NCI-H1417 treated with DMSO at 0.1 percent for 48 hours (cell line): ENCODE measurements at places on chromosomes 1 and 21.

GRCh38 chr1:62891956-62892562, 108.1 kb downstream of the ATG4C start:
- DNase-seq = no peak

DNA sequence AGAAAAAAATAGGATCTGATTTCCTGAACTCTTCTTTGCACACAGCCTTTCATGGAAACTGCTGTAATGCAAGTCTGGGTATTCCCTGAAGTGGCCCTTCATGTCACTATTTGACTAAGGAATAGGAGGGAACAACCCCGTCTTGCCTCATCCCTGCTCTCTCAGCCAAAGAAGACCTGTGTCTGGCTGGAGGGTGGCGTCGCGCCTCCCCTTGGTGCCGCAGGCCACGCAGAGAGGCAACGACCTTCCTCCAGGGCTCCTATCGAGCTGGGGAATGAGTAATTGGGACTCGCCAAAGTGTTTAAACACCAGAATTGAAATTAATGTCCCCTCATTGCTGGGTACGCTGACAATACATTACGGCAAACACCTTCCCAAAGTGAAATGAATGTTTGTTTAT, 129.8 kb downstream of the PBX1 start:
- DNase-seq = no peak

DNA sequence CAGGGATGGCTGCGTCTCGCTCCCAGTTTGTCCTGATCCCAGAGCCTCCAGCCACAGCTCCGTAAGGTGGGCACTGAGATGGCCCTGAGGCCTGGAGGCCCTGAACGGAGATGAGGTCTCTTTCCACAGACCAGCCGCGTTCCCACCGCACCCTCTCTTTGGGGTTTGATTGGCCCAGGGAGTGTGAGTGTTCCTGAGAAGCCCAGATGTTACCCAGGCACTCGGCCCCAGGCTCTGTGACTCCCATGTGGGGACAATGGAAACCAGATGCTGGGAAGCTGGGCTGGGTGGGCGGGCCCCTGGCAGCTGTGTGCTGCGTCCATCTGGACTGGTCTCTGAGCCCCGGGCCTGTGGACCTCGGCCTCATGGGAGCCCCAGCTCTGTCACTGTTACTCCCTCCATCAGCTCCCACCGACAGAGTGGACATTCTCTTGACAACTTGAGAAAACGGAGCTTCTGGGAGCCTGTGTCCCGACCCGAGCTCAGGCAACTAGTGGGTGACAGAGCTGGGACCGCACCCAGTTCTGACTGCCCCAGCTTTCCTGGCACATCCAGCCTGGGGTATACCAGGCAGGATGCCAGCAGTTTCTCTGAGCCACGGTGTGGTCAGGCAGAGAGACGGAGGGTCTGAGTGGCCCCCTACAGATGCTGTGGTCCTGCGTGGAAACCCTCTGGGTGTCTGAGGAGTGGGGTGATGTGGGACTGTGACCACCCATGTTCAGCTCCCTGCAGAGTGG, 9.8 kb upstream of the COL6A1 start:
- no peak for DNase-seq

DNA sequence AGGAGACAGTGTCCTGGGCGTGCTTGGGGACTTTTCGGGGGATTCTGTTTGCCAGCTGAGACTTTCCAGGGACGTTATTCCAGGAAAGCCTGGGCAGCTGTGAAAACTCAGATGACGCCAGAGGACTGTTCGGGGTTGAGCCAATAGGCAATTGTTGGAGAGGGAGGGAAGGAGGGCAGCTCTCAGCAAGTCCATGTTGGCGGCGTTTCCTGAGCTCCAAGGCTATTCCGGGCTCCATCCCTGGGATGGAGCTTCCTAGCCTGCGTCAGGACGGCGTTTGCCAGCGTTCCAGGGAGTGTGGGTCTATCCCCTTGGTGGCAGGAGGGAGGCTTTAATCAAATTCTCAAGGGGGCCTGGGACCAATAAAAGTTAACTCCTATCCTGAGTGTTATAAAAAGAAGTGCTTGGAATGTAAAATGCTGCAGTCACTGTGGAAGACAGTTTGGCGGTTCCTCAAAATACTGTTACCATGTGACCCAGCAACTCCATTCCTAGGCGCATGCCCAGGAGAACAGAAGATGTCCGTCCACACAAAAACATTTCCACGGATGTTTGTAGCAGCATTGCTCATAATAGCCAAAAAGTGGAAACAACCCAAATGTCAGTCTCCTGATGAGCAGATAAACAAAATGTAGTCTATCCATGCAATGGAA, 15.2 kb downstream of the SLC27A3 start:
- DNase-seq = no peak

DNA sequence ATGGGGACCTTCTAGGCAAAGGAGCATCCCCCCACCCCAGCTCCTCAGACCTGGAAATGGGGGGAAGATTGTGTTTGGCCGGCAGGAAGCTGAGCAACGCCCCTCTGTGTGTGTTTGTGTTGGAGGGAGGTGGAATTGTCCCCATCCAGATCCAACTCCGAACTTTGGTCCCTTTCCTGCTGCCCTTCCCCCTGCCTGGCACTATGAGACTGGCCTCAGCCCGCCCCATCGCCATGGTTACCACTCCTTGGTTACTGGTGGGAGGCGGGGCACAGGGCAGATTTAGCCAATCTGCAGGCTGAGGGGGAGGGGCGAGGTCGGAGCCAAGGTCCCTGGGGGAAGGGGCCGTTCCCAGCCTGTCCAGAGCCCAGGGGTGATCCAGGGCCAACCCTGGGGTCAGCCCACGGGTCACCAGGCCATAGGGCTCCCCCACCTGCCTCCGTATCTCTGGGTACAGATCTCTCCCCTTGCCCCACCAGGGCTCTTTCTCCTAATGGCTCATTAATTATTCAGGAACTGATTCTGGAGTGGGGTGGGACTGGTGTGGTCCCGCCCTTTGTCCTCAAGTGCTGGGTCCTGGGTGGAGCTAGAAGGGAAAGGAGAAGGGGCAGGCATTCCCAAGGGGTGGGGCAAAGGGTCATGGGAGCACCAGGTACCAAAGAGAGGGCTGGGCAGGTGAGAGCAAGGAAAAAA, 15.2 kb downstream of the PTPRF start:
- DNase-seq = no peak

DNA sequence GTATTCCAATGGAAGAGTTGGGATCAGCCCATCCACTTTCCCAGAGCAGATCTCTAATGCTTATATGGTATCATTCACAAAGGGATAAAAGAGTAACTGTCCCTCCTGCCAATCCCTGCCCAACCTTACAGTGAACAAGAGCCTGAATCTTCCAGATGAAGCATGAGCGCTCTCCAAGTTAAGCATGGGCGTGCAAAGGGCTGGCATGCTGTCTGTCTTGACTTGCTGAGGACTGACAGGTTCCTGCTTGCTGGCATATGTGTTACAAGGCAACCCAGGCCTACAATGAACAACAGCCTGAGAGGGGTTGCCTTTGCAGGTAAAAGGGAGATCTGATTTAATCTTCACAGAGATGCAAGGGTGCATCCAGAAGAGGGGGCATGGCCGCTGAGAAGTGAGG, 155.6 kb upstream of the SOD1 start:
- DNase-seq = no peak

DNA sequence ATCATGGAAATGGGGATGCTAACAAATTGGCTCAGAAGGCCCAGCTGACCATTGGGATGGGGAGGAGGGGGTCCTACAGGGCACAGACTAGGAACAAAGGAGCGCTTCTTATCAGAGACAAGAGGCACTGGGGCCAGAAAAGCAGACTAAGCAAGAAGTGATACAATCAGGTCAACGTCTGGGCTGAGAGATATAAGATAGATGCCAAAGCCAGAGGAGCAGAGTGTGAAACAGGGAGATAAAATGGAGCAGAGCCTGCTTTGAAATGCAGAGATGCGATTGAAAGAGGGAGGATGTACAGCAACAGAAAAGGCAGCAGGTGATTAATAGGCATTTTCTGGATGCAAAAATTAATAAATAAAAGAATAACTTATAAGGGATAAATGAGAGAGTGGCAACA, 127.5 kb upstream of the SAMSN1 start:
- DNase-seq = no peak

- no peak for DNase-seq
These were observed 71.2 kb upstream of the BCL9 start for GRCh38 chr1:147470079-147470478.

GRCh38 chr1:227320476-227320875, 2.2 kb upstream of the CDC42BPA start:
- DNase-seq = no peak

DNA sequence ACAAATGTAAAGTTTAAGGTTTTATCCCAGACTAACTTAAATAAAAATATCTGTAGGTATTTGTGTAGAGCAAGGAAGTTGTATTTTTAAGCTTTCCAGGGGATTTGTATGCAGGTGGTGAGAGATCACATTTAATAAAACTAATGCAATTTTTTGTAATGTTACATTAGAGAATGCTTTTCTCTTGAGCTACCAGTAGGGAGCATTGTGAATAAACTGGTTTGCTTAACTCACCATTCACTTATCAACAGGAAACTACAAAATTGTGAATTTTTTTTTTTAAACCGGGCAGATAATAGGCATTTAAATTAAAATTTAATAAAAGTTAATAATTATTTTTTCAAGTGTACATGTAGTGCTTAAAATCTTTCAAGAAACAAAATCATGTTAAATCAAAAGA, 78.6 kb downstream of the IVNS1ABP start:
- DNase-seq = no peak

DNA sequence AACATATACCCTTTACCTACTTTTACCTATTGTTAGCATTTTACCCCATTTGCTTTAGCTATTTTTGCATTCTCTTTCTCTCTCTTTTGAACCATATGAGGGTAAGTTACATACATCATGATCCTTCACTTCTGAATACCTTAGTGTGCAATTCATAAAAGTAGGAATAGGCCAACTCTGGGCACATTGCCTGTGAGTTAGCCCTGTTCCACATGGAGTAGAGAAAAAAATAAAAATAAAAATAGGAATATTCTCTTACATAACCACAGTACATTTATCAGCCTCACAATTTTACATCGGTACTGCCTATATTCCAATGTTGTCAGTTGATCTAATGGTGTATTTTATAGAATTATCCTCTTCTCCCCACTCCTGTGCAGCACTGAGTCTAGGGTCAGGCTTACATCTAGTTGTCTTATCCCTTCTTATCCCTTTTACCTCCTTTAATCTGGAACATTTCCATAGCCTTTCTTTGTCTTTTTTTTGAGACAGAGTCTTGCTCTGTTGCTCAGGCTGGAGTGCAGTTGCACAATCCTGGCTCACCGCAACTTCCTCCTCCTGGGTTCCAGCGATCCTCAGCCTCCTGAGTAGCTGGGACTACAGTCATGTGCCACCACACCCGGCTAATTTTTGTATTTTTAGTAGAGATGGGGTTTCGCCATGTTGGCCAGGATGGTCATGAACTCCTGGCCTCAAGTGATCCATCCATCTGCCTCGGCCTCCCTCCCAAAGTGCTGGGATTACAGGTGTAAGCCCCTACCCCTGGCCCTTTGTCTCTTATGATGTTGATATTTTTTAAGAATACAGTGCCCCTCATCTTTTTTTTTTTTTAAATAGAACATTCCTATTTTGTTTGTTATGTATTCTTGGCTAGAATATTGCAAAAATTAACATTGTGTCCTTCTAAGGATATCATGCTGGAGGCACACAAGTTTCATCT, 11.1 kb upstream of the SLC30A1 start:
- DNase-seq = no peak

DNA sequence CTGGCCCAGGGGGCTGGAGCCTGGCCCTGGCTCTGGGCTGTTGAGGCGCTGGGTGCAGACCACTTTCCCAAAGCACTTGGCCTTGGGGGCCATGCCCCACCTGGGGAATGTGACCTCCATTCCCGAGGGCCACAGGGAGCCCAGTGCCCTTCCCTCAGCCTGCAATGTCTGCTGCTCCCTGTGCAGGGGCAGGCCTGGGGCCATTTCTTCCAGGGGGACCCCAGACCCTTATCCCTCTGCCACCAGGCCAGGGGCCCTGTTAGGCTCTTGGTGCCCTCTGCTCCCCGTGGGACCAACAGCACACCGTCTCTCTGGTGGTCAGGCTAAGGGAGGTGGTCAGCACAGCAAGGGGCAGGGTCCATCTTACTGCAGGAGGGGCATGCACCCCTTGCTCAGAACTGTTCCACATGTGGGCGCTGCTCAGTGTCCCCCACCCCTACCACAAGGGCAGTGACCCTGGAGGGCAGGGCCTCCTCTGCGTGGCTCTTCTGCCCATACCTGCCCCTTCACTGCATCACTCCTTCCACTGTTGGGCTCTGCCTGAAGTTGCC, 1.1 kb upstream of the TMEM52 start:
- no peak for DNase-seq

- DNase-seq = no peak
These were observed 17.5 kb downstream of the ZBTB18 start for GRCh38 chr1:244068567-244068966.

DNA sequence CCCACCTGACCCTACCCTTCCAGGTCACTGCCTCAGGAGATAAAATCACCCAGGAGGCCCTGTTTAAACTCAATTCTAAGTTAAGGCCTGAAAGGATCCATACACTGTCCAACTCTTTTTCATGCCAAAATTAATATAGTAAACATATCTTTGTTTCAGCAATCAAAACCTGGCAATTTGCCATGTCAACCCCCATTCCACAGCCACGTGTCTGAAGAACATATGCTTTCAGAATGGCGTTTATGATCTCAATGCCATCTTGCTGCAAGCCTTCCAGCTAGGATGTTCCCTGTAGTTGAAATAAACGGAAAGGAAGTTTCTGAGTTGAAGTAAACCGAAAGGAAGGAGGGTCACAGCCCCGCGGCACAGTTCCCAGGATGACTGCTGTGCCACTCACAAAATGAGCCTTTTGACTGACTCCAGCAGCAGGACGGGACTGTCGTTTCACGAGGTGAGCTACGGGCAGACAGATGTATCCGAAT, 472.0 kb downstream of the SMYD3 start:
- DNase-seq = no peak

- DNase-seq = no peak
These were observed 59.1 kb downstream of the EIF4G3 start for GRCh38 chr1:21117597-21118001.

DNA sequence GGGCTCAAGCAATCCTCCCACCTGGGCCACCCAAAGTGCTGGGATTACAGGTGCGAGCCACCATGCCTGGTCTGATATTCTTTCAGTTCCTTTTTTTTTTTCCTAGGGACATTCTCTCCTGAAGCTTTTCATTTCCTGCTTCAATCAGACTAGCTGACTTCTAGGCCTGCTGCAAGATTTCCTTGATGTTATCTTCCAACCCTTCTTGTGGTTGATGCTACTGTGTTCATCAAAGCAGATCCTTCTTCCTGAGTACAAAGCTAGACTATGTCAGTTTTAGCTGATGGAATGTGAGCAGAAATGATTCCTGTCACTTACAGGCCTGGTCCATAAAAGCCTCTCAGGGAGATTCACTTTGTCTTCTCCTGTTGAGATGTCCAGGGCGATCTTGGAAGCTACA, 146.4 kb downstream of the CDC7 start:
- DNase-seq = no peak

DNA sequence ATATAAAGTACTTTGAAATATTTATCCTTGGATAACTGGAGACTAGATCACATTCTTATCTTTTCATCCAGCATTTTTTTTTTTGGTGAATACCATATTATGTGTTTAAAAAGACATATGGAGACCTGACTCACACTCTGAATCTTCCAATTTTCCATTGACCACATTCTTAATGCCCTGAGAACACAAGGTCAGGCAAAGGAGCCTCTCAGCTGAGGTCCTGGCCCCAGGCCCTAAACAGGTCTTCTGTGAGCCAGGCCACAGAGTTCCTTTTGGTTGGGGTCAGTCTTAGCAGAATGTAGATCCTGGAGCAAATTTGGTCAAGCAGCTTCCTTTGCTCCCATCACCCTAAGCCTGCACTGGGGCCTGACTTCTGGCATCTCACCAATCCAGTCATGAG, 390.1 kb upstream of the ST6GALNAC5 start:
- DNase-seq = no peak
